Renal cortex interstitium (tissue), 15 donors: ENCODE measurements at places on chromosomes 4 and X. TPM values are rescaled to one million over a fixed set of nuclear protein-coding genes. Genes with fewer than 3 reads are reported as not detected.

PLP1 gene
- polyA plus RNA-seq, result 4.4 TPM

DNA sequence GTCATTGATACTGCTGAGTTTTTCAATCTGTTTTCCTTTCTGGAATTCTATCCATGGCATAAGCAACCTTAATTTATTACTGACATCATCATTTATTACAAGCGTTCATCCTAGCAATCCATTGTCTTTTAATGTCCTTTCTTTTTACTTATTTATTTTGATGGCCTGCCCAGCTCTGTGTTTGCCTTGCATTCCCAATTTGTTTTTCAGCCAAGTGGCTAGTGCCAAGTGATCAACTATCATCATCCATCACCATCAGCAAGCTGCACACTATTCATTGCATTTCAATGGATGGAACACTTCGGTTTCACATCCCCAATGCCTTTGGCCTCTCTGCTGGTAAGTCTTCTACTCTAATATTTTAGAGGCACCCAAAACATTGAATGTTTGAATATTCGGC, 831.7 kb upstream of the EPHA5 start:
- no peak for DNase-seq

CDKL2 gene
- 10.5 TPM for polyA plus RNA-seq

TNMD gene
- 2.6 TPM for polyA plus RNA-seq

- no peak for DNase-seq
These were observed 66.5 kb downstream of the RAP1GDS1 start for GRCh38 chr4:98327694-98328093.

GRCh38 chr4:182729516-182729915, 187.7 kb downstream of the DCTD start:
- DNase-seq, result no peak

HTR2C gene
- 0.51 TPM for polyA plus RNA-seq

DNA sequence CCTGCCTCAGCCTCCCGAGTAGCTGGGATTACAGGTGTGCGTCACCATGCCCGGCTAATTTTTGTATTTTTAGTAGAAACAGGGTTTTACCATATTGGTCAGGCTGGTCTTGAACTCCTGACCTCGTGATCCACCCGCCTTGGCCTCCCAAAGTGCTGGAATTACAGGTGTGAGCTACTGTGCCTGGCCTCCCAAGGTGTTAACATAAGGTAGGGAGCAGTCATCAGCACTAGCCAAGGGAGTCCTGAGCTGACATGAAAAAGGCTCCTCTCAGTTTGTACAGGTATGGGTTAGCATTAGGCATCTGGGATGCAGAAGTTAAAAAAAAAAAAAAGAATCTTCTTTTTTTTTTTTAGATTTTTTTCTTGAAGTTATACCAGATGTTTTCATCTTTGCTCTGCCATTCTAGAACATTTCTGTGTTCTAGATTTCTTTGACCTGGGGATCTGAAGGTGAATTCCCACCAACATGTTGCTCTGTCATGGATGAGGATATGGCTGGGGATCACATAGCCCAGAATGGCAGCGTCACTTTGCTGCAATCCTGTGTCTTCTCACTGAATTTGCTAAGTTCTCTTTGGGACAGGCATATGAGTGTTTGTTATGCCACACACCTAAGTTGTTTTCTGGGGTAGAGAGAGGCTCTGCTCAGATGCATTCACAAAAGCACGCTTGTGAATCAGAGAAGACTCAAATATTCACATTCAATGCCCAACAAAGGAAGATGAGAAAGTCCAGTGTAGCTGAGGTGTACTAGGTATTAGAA, 24.4 kb upstream of the PLA2G12A start:
- DNase-seq, result no peak

CABS1 gene
- not detected for polyA plus RNA-seq

MTCP1 gene
- 26.2 TPM for polyA plus RNA-seq

- no peak for DNase-seq
These were observed 30.2 kb downstream of the OFD1 start for GRCh38 chrX:13764765-13765164.

PLS3 gene
- 239 TPM for polyA plus RNA-seq

FABP2 gene
- not detected for polyA plus RNA-seq

SMR3B gene
- not detected for polyA plus RNA-seq

TCEAL7 gene
- 37.8 TPM for polyA plus RNA-seq

F8 gene
- 18.7 TPM for polyA plus RNA-seq

DNA sequence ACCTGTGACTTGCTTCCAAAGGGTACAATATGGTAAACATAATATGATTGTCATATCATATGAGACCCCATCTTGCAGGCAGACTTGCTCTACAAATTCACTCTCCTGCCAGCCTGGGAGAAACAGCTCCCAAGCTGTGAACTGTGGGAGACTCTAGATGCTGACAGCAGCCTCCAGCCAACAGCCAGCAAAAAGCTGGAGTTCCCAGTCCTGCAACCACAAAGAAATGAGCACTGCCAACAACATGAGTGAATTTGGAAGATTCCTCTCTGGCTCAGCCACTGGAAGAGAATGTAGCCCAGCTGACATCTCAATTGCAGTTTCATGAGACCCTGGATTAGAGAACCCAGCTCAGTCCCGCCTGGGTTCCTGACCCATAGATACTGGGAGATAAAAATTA, 145.4 kb downstream of the QDPR start:
- no peak for DNase-seq

DNA sequence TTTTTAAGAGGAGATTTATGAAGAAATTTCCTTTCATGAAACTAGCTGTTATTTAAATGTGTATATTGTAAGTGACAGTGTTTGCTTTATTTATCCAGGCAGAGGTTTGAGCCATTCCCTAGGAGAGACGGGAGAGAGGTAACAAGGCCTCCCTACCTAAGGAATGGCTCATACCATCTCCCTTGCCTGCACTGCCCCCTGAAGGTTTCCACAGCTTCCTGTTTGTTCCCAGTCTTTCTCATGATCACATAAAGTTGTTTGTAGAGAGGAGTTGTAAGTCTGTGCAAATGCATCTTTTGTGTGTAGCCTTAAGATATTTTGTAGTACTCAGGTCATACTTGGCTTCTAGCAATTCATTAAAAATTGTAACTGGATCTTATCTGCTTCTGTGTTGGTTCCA, 1504.5 kb upstream of the PCDH10 start:
- DNase-seq, result no peak
